COR-L47 (cell line): ENCODE measurements at places on chromosomes 3 and 15.
A peak's percentile ranks its signal among the peaks of the same experiment; 100 is the strongest.

GRCh38 chr15:82710208-82710555 is 507 bp upstream of the AP3B2 start:
- DNase-seq = no peak

- no peak for DNase-seq
Observed at GRCh38 chr3:23203708-23204330, 692 bp downstream of the UBE2E2 start.

GRCh38 chr3:126540342-126540849 is 16.4 kb downstream of the CHST13 start:
- DNase-seq = no peak

- no peak for DNase-seq
Observed at GRCh38 chr15:19973718-19974117, 567.9 kb downstream of the GOLGA6L6 start.

DNA sequence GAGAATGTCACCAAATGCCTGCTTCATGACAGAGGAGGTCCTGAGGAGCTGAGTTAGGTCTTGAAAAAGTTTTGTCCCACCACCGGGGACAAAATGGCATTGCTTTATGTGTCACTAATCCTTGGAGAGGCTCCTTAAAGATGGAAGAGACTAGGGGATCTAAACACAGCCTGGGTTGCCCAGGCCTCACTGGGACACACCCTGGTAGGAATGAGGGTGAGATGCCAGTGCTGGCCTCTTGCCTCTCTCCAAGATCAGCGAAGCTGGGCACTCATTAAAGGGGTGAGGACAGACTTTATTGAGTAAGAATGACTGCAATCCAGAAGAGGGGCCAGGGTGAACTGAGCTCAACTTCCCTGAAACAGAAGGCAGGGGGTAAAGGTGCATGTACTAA is 58.5 kb upstream of the KLF13 start:
- DNase-seq = no peak

DNA sequence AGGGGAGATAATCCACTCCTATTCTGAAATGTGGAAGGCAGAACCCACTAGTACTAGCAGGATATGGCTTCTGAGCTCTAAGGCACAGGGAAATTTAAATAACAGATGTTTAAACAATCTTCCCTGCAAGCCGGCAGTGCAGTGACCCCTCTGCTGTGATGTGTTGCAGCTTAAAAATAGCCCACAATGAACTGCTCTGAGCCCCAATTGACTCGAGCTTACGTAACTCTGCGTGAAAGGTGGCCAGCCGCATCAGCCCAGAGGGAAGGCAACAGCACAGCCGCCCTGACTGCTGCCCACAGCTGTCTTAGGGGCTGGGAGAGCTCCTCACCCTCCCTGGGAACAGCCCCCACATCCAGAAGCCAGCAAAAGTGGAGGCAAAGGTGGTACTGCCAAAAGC is 12.5 kb upstream of the CAMKV start:
- DNase-seq = no peak

- no peak for DNase-seq
Observed at GRCh38 chr15:42499858-42500609, 4.6 kb downstream of the SNAP23 start.

DNA sequence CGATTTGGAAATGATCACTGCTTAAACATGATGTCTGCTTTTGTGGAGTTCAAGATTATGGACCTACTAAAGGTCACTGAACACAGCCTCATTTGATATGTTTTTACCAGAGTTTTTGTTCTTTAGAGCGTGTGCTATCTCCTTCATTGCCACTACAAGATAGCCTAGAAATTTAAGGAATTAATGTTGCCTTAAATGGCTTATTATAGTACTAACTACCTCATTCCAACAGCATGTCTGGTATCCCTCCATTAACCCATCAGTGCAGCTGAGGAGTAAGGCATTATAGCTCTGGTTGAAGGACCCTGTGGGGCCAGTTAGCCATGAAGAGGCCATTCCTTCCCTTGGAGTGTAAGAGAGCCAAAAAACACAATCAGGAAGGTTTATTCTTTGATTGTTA is 2.3 kb upstream of the FAM43A start:
- no peak for DNase-seq

- no peak for DNase-seq
Observed at GRCh38 chr3:158105710-158106253, 438 bp downstream of the SHOX2 start.

DNA sequence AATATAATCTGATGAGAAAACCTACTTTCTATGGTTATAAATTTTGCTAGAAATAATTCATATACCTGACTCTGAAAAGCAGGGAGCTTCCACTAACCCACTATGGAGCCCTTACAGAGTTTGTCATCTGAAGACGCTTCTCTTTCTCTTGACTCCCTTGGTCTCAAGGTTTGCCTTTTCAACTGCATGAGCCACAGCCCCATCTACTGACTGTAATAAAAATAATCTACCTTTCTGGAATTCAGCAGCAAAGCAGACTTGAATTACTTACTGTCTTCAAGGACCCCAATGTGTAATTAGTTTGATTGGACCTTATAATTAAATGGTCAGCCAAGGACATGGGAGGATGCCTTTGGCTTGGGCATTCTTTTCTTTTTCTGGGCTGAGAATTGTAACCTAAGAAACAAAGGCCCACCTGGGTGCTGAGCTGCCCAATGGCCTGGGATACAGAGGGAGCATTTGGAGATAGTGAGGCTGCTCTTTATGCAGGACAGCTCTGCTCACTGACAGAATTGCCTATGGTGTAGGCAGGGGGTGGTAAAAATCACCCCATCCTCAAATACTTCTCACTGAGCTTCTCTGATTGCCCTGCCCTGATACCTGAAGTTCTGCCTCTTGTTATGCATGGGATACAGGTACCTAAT is 178.6 kb upstream of the TRIM42 start:
- DNase-seq = peak; percentile 51

DNA sequence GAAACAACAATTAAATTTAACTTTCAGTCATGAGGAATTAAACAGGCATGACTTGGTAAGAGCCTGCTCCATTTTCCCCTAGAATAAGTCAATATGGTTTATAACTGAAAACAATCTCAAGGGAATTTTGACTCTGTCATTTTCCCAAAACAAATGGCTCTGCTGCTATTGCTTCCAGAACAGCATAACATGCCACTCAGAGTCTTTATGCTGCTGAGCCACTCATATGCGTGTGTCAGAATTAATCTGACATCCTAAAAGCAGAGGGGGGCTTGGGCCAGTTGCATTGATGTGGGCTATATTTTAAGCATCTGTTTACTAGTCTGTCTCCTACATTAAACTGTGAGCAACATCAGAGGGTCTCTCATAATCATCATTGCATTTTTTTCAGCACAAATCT is 111.1 kb upstream of the ABI3BP start:
- no peak for DNase-seq

- DNase-seq = no peak
Observed at GRCh38 chr15:78098131-78098755, 5.9 kb downstream of the SH2D7 start.

DNA sequence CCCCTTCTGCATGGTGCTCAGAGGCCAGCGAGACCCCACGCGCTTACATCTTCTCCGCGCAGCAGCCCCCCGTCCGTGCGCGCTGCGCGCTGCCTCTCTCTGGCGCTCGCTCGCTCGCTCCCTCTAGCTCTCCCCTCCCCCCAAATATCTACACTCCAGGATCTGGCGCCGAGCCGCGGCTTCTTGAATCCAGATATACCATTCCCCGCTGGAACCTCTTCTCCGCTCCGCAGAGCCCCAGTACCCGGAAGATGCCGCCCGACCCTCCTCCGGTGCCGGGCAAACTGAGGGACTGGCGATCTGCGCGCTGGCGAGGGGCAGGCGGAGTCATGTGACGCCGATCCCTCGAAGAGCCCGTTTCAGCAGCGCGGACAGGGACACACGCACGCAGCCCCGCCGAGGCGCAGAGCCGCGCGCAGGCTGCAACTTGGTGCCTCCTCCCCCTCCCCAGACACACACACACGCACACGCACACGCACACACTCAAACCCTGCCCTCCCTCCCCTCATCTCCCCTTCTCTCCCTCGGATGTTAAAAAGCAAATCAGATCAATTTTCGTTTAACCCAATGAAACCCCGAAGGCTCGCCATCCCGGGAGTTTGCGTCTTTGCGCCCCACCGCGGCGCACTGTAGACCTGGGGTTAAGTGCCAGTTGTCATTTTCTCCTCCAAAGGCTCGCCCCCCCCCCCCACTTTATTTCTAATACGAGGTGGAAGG is at the start of gene RASGRF1:
Gene RASGRF1 (minus strand): TSS at position 294 of the 717 bp plus-strand sequence. CDS start 282 bp downstream, at position 12.
- DNase-seq = peak; percentile 30

DNA sequence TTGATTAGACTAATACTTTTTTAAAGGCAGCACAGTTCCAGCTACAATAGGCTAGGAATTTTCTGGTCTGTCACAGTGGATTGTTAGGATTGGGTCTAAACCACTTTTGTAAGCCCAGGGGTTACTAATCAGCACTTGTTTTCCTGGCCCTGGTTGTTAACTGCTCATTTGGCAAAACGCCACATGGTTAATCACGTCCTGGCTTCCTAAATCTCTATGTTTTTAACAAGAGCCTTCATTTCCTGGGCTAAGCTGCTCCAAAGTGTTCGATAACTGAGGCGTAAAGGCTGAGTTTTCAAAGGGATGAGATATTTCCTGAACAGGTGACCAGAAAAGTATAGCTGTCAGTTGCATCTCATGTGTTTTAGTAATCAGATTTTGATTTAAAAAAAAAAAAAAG is 38.9 kb upstream of the CLRN1 start:
- DNase-seq = peak; percentile 95

GRCh38 chr15:25415707-25416106 is 23.1 kb downstream of the UBE3A start:
- no peak for DNase-seq

DNA sequence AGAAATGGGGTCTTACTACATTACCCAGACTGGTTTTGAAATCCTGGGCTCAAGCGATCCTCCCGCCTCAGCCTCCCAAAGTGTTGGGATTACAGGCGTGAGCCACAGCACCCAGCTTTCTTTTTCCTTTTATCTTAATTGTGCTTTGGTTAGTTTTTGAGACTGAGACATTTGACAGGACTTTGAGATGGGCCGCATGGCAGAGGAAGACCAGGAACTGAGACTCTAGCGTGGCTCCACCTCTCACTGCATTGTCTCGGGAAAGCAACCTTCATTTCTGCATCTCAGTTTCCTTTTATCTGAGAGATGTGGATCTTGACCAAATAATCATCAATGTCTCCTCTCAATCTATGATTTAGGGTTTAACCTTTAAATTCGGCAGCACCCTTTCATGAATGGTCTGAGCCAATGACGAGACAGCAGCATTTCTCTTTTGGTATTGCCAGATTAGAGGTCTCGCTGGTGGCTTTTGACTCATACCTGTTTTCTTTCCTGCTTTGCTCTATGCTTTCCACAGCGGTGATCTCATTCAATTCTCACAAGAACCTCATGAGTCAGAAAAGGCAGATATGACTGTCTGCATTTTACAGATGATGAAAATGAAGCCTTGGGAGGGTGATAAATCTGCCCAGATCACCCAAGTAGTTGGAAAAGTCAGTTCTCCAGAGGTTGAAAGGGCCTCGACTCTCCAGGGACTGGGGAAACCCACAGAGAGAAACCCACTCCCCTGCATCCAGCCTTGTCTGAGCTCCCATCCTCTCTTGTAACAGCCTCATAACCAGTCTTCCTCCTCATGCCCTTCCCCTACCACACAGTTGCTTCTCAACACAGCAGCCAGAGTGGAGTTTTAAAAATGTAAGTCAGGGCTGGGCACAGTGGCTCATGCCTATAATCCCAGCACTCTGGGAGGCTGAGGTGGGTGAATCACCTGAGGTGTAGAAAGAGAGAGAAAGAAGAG is 84.8 kb upstream of the FOXB1 start:
- DNase-seq = no peak

GRCh38 chr3:11392014-11392859 is 120.0 kb downstream of the ATG7 start:
- no peak for DNase-seq

GRCh38 chr15:66674756-66675155 is 27.3 kb upstream of the SMAD6 start:
- no peak for DNase-seq

DNA sequence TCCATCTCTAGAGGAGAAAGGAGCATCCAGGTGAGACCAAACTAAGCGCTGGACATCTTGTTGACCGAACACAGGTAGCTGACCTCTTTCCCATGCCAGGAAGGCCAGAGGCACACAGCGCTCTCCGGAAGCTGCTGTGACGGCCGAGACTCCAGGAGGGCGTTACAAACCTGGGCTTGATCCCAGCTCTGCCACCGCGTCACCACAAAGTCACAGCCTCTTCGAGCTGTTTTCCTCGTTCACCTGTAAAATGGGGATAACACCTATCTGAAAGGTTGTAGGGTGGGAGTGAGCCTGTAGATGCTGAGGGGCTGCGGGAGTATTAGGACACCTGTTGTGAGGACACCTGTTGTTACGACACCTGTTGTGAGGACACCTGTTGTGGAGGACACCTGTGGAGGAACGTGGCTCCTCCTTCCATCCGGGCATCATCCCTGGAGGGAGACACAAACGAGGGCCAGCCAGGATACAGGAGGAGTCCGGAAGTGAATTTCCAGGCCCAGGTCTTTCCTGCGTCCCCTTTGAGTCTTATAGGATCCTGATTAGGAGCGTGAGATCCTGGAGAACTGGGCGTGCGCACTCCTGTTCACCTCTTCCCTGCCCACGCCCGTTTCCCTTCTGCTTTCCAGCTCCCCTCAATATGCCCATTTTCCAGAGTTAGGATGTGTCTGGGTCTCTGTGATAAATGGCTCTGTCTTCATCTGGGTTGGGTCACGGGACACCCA is 2.3 kb upstream of the MUC4 start:
- no peak for DNase-seq

GRCh38 chr3:195897853-195898415 is 10.4 kb downstream of the TNK2 start:
- DNase-seq = no peak

- no peak for DNase-seq
Observed at GRCh38 chr15:35455201-35455600, 90.8 kb downstream of the DPH6 start.

DNA sequence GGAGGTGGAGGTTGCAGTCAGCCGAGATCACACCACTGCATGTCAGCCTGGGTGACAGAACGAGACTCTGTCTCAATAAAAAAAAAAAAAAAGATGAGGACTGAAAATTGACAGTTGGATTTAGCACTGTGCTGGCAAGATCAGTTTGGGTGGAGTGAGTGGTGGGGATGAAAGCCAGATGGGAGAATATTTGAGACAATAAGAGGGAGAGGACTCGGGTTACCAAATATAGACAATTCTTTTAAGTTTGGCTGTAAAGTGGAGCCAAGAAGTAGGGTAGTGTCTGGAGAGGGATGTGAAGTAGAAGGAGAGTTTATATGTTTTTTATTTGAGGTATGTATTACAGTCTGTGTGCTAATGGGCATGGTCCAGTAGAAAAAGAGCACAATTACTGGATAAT is 20.4 kb downstream of the TMOD3 start:
- DNase-seq = no peak

GRCh38 chr3:16419640-16420241 is 93.8 kb downstream of the RFTN1 start:
- no peak for DNase-seq

GRCh38 chr3:8319935-8320634 is 181.5 kb upstream of the LMCD1 start:
- no peak for DNase-seq
